Activated naive CD4-positive, alpha-beta T cell treated with anti-CD3 and anti-CD28 coated beads, Interleukin-2, amount 50 U/mL, for 72 hours (primary cell): ENCODE measurements at places on chromosomes 6 and 20.

GRCh38 chr6:133171989-133172604 is 69.1 kb upstream of the EYA4 start:
- no peak for DNase-seq

DNA sequence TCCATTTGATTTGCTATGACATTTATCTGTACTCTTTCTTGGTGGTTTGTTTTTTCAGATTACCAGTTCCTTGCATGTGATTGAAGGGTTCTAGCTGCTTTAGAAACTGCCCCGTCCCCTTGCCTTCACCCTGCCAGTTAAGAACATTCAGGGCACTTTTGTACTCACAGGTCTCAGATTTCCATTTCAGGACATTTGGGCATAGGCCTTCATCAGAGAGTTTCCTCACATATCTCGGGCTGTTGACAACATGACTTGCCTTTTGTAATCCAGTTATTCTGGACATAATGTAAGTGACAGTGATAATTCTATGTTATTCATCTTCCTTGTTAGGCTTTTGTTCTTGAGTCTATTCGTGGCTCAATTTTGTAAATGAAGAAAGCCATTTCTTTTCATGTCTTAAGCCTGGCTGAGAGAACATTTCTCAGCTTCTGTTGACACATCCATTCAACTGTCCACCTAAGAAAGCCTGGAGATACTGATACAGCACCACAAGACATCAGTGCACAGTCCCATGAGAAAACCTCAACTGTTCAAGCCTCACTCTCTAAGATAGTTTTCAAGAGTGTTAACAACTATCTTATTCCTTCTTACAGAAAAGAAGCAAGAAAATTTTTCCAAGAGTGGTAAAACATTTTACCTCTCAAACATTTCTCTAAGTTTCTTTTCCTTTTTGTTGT is 209.3 kb upstream of the SGK1 start:
- no peak for DNase-seq

GRCh38 chr6:24558516-24558915 is 63.7 kb downstream of the ALDH5A1 start:
- no peak for DNase-seq

GRCh38 chr6:145178391-145178790 is 556.9 kb downstream of the EPM2A start:
- DNase-seq = no peak

- DNase-seq = no peak
Measured at GRCh38 chr20:20520776-20521175, 152.9 kb downstream of the INSM1 start.

GRCh38 chr6:70590400-70590799 is 23.7 kb downstream of the SDHAF4 start:
- no peak for DNase-seq

GRCh38 chr6:72401865-72402264 is 220.0 kb upstream of the KCNQ5 start:
- DNase-seq = no peak

DNA sequence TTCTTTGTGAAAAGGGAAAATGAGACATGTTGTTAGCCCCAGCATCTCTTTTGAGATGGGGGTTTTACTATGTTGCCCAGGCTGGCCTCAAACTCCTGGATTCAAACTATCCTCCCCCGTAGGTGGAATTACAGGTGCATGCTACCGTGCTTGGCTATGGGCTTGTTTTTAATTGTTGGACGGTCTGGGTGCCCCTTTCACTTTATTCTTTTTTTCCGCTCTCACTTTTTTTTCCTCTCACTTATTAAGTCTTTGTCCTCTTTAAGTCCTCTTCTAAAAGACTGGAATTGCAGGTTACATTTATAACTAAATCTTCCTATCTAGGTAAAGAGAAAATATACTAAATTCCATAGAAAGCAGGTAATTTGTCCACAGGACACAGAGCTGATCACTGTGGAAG is 18.8 kb upstream of the PRDM13 start:
- DNase-seq = no peak

- no peak for DNase-seq
Measured at GRCh38 chr6:132751306-132751705, 6.4 kb downstream of the VNN2 start.

GRCh38 chr6:112237066-112237465 is 17.3 kb downstream of the LAMA4 start:
- DNase-seq = no peak

DNA sequence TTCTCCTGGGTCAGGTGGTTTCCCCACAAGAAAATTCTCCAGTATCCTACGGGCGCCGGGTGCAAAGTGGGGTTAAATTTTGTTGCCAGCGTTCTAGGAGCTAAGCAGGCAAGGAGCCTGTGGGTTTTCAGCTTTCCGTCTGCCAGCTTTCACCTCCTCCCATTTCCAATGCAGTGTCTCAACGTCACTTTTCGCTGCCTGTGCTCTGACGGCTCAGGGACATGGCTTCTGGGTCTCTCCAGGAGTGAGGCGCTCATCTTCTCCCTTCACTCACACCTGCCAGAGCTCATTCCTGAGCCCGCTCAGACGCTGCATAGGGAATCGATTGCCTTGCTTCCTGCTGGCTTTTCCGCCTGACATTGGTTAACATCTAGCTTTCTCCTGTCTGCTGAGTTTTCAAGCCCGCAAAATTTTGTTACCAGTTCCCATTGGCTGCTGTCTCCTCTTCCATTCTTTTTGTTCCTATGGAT is 7.3 kb upstream of the NAA20 start:
- no peak for DNase-seq

- no peak for DNase-seq
Measured at GRCh38 chr20:59221049-59221706, 57.6 kb downstream of the ZNF831 start.

DNA sequence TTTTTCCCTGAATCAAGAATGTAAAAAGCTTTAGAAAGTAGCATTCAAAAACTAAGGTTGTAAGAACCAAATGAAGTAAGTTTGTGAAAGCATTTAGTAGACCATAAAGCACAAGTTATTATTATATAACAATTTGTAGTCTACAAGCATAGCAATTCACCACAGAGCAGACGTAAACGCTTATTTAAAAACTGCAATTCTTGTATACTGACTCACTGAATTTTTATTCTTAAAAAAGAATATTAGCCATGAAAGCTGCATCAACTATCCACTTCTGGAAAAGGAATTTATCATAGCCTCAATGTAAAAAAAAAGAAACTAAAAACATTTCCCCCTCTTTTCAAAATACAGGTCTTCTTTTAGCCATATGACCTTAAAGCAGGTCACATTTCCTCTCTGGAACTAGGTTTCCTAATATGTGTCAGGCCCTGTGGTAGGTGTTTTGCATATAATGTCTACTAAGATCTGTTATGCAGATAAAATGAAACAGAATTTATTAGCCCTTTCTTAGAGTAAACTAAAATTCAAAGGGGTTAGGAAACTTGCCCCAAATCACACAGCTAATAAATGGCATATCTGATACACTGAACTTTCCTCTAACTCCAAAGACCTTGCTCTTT is 2.1 kb downstream of the MAP3K7 start:
- no peak for DNase-seq

- DNase-seq = no peak
Measured at GRCh38 chr6:2977290-2977689, 5.9 kb upstream of the SERPINB6 start.

- no peak for DNase-seq
Measured at GRCh38 chr20:56359212-56360132, 698 bp downstream of the FAM210B start.

DNA sequence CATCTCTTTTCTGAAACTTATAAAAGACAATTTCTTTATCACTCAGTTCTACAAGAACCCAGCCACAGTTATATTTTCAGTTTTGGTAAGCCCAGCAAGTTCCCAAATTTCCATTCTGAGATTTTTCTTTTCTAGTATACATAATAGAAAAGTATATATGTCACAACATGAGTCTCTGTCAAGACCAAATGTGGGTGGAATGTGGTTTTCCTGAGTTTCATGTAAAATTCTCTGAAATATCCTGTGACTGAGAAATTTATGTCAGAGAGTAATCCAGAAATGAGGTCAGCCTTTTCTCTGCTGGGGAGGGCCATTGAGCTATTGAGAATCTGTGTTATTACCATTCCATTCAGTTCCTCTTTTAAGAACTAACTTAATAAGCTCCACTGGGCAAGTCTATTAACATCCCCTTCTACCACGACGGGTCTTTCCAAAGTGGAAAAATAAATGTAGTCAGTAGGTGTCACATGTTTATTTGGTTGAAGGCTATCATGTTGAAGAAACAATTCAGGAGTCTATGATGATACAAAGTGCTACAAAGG is 100.7 kb upstream of the HMGN3 start:
- DNase-seq = peak; percentile 22
